ENCODE measurements at places on chromosomes 7 and 10.

GRCh38 chr10:49328401-49329145, 29.6 kb downstream of the C10orf71 start:
- no peak for DNase-seq

DNA sequence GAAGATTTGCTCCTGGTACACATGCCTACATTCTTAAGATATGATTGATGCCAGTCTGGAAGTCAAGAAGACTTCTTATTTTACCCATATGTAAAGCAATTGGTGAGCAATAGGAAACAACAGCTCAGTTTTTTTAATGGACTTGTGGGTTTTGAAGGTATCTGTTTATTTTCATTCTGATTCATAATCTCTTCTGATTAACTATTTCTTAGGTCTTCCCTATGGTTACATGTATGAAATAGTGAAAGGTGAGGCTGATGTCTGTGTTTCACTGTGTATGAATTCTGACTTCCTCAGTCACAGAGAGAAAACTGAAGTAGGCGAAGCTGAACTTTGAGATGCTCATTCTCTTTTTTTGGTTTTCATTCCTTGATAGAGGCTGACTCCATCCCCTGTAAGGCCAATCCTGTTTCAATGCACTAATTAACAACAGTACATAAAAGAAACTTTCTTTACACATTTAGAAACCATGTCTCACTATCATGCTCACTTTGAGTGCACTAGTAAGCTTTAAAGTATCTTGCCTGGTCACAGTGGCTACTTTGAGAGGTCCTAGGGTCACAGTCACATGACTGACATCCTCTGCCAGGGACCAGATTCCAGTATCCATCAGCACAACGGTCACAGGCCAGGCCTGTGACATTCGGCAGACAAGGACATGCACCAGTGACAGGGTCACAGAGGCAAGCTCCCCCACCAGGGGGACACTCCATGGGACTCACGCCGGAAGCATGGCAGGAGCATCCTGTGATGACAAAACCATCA, 59.5 kb upstream of the LAMB1 start:
- DNase-seq = no peak

GRCh38 chr10:34889004-34889869, 74.1 kb upstream of the PARD3 start:
- DNase-seq = no peak

GRCh38 chr10:13724484-13724883, 137.7 kb downstream of the PRPF18 start:
- no peak for DNase-seq

DNA sequence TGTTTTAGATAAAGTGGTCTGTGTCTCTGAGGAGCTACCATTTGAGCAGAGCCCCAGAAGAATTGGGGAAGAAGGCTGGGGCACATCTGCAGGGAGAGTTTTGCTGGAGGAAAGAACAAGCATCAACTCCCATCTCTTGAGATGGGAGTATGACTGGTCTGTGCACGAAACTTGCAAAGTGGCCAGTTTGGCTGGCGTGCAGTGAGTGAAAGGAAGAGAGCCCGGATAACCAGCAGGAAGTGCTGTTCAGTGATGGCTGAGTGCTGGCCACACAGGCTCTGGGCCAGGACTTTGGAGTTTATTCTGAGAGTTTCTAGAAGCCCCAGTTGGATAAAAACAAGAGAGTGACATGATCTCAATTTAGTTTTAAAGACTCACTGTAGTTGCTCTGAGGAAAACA, 34.4 kb upstream of the SVIL start:
- DNase-seq = no peak
